ENCODE measurements at places on chromosomes 5 and 9. TPM values are rescaled to one million over a fixed set of nuclear protein-coding genes. Genes with fewer than 3 reads are reported as not detected.

PDE8B gene
- 0.85 TPM for total RNA-seq

DNA sequence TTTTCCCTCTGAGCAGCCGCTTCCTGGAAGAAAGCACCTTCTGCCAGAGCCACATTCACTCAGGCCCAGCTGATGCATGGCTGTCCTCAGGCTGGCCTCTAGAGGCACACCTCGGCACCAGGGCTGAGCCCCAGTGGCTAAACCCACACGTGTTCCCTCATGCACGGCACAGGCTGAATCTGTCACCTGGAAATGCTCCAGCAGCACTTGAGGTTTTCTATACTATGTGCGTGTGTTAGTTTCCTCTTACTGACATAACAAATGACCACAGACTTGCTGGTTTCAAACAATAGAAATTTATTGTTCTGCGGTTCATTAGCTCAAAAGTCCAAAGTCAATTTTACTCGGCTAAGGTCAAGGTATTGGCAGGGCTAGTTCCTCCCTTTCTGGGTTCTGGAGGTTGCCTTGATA is 141.4 kb downstream of the LRRC70 start:
- DNase-seq: peak; percentile 28

GRCh38 chr9:93900971-93901861 is 53.9 kb downstream of the BARX1 start:
- no peak for DNase-seq

- DNase-seq: no peak
Measured at GRCh38 chr5:32308946-32309345, 3.8 kb downstream of the MTMR12 start.

SCGB3A1 gene
- total RNA-seq: not detected
